ENCODE measurements at places on chromosomes 3 and 15. TPM values are rescaled to one million over a fixed set of nuclear protein-coding genes. Genes with fewer than 3 reads are reported as not detected.

- DNase-seq = no peak
Observed at GRCh38 chr15:40844696-40845030, 815 bp downstream of the SPINT1 start.

- DNase-seq = no peak
Observed at GRCh38 chr15:56772868-56773639, 39.7 kb upstream of the ZNF280D start.

DNA sequence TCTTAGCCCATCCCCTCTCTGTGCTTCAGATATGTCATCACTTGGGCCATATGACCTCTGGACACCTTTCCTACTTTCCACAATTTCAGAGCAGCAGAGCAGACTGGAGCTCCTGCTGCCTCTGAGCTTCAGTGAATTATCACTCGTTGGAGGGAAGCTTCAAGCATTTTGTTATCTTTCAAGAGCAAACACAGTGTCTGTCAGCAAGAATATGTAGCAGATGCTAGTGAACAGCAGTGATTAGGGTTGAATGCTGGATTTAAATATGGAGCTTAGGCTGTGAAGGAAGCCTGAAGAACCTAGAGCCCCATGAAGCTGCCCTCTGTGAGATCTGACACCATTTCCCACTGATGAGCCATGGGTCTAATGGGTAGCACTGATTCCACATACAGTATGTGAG lies 115.4 kb downstream of the UBE3A start:
- DNase-seq = no peak

GRCh38 chr15:50315814-50316630 lies 39.0 kb downstream of the GABPB1 start:
- no peak for DNase-seq

GRCh38 chr3:174441588-174442301 lies 417.4 kb upstream of the NAALADL2 start:
- DNase-seq = no peak

- no peak for DNase-seq
Observed at GRCh38 chr3:182501856-182502255, 291.4 kb upstream of the ATP11B start.

- DNase-seq = no peak
Observed at GRCh38 chr3:45572755-45573154, 21.8 kb upstream of the LIMD1 start.

DNA sequence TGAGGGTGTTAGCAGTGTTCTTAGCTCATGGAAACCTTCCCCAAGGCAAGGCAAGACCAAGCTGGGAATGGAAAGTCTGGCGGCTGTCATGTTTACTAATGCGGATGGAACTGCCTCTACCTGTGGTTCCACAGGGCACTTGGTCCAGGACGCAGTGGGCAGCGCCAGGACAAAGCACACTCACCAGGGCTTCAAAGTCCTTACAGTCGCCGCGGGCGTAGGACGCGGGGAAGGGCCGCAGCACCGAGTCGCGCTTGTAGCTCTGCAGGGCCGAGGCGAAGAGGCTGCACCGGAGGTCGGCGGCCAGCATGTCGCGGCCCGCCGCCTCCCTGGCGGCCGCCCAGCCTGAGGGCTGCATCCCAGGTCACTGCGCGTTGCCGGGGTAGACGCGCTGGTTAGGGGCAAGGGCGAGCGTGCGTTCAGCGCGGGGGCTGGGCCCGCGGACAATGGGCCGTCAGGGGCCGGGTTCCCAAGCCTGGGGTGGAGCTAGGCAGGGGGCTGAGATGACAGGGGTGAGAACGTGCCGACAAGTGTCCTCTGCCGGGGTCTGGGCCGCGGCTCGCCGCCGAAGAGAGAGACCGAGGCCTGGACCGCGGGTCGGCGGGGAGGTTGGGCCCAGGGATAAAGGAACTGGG lies 497 bp downstream of the PARP16 start:
- peak; percentile 73 for DNase-seq

- DNase-seq = no peak
Observed at GRCh38 chr15:32981536-32981935, 213.0 kb downstream of the FMN1 start.

The ADAMTS9 gene
- 74.1 TPM for total RNA-seq

Measured in ascending aorta (tissue), 2 donors.